ENCODE measurements at places on chromosomes 11 and 22. TPM values are rescaled to one million over a fixed set of nuclear protein-coding genes. Genes with fewer than 3 reads are reported as not detected.

- DNase-seq: no peak
- H3K4me3 ChIP-seq: no peak overlapping the region
- H3K27ac ChIP-seq: no peak overlapping the region
- H3K27me3 ChIP-seq: no peaks in the 10 kb centered on the region
- H3K4me1 ChIP-seq: no peaks in the 10 kb centered on the region
- H3K36me3 ChIP-seq: no peaks in the 10 kb centered on the region
Measured at GRCh38 chr11:59285716-59286260, 72.9 kb upstream of the OR5AN1 start.

DNA sequence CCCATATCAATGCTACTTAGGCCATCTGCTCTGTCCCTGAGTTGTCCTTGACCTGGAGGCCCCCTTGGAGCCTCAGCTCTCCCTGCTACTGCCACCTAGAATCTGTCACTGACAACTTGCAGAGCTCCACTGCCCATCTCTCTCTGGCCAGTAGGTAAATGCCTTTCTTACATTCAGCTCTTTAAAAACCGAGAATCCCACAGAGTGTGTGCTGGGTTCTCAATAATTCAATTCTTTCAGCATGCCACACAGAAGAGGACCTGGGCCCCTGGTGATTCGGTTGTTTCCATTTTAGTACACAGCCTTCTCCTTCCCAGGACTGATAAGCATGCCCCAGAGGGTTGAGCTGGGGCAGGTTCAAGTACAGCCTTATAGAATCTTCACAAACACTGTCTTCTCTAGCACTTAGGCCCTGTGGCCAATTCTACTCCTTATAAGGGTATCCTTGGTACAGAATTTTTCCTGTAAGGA lies 22.0 kb upstream of the IPO7 start:
- no peak overlapping the region for H3K4me3 ChIP-seq
- H3K4me1 ChIP-seq: peaks cover 8% of the 10 kb centered on the region
- no peaks in the 10 kb centered on the region for H3K27me3 ChIP-seq
- no peak overlapping the region for H3K27ac ChIP-seq
- no peaks in the 10 kb centered on the region for H3K36me3 ChIP-seq

DNA sequence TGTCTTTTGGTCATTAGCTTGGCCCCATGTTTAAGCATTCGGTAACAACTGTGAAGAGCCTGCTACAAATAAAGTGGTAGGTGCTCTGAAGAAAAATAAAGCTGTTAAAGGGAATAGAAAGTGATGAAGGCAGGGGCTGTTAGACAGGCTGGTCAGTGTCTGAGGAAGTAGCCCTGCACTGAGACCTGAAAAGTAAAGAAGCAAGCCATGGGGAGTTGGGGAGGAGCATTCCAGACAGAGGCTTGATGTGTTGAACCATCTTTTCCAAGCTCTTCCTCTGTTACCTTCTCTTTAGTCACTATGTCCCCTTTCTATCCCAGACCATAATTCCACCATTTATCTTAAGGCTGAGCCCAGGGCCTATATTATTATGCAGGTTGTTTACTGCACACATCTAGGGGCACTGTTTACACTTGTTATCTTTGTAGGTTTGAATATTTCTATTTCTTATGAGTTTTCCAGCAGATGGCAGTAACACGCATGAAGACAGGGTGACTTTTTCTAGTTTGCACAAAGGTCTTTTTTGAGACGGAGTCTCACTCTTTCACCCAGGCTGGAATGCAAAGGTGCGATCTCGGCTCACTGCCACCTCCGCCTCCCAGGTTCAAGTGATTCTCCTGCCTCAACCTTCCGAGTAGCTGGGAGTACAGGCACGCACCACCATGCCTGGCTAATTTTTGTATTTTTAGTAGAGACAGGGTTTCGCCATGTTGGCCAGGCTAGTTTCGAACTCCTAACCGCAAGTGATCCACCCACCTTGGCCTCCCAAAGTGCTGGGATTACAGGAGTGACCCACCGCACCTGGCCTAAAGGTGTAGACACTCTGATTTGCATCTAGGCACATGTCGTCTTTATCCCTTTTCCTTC lies 23.0 kb downstream of the ZFTA start:
- no peaks in the 10 kb centered on the region for H3K27me3 ChIP-seq
- peaks cover 16% of the 10 kb centered on the region for H3K36me3 ChIP-seq
- no peaks in the 10 kb centered on the region for H3K4me1 ChIP-seq
- no peak overlapping the region for H3K27ac ChIP-seq

DNA sequence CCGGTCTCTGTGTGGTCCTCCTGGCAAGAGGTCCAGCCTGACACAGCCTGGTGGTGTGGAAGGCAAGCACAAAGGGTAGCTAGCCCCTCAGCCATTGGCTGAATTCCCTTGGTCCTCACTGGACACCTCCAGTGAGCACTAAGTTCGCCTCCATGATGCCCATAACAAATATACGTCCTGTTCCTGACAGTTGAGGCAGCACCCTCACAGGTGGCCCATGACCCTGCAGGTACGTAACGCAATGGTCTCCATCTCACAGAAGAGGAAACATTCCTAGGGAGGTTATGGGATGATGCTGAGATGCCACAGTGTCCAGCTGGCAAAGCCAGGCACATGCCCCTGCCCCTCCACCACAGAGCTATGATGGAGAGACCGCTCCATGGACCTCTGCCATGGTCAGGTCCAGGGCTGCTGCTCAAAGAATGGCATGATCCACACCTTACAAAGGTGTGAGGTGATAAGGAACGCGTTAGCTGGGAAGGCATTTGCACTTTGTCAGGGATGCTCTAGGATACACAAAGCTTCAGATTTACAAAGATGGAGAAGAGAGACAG lies 1.4 kb upstream of the GNAZ start:
- no peaks in the 10 kb centered on the region for H3K27me3 ChIP-seq
- peaks cover 14% of the 10 kb centered on the region for H3K36me3 ChIP-seq
- DNase-seq: no peak

- H3K36me3 ChIP-seq: no peaks in the 10 kb centered on the region
- H3K4me1 ChIP-seq: peaks cover 37% of the 10 kb centered on the region
- peaks cover 6% of the 10 kb centered on the region for H3K27me3 ChIP-seq
- DNase-seq: no peak
Measured at GRCh38 chr22:44363013-44363979, 50.5 kb upstream of the SHISAL1 start.

- no peaks in the 10 kb centered on the region for H3K4me1 ChIP-seq
- no peaks in the 10 kb centered on the region for H3K27me3 ChIP-seq
- no peak for DNase-seq
- H3K27ac ChIP-seq: no peak overlapping the region
- no peaks in the 10 kb centered on the region for H3K36me3 ChIP-seq
Measured at GRCh38 chr11:96424693-96425092, 34.9 kb downstream of the JRKL start.

The HIKESHI gene
- 70.3 TPM for total RNA-seq

The IRAG1 gene
- 13.8 TPM for total RNA-seq

The PAMR1 gene
- 35.2 TPM for total RNA-seq
